ENCODE measurements at places on chromosomes 5 and 9.

GRCh38 chr9:127921557-127922120 is 4.8 kb upstream of the ST6GALNAC4 start:
- peak; percentile 76 for DNase-seq

GRCh38 chr9:22041775-22042174 is 32.7 kb upstream of the CDKN2B start:
- DNase-seq: no peak

DNA sequence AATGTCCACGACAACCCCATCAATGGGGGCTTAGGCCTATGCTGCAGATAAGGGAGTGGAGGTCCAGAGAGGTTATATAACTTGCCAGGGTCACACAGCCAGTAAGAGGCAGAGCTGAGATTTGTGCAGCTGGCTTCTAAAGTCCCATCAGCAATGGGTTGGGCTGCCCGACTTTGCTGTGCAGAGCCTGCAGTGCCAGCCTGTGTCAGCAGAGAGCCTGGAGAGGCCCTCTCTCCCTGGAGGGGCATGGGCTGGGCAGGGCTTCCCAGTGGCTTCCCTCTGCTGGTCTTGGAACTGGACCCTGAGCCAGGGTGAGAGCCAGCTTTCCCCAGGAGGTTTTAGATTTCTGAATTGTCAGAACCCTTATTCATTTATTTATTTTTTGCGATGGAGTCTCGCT is 77.2 kb upstream of the RAPGEF1 start:
- no peak for DNase-seq

- DNase-seq: no peak
Measured at GRCh38 chr5:74028406-74028805, 402.4 kb downstream of the ARHGEF28 start.

DNA sequence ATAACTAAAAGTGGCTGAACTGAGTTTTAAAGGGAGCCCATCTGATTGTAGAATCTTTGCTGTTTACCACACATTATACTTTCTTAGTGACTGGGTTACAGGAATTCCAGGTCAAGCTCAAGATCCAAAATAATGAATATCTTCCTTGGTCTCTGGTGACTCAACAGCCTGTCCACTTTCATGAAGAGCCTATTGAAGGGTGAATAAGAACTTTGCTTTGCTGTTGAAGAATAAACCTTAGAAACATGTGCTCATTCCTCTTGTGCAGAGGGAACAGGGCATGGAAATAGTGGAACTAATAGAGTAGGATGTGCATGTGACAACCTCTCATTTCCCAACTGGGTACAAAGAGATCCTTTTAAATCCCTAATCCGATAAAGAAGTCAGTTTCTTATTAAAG is 21.4 kb downstream of the ALDH1A1 start:
- no peak for DNase-seq

GRCh38 chr5:78660401-78660800 is 11.8 kb upstream of the LHFPL2 start:
- DNase-seq: no peak

DNA sequence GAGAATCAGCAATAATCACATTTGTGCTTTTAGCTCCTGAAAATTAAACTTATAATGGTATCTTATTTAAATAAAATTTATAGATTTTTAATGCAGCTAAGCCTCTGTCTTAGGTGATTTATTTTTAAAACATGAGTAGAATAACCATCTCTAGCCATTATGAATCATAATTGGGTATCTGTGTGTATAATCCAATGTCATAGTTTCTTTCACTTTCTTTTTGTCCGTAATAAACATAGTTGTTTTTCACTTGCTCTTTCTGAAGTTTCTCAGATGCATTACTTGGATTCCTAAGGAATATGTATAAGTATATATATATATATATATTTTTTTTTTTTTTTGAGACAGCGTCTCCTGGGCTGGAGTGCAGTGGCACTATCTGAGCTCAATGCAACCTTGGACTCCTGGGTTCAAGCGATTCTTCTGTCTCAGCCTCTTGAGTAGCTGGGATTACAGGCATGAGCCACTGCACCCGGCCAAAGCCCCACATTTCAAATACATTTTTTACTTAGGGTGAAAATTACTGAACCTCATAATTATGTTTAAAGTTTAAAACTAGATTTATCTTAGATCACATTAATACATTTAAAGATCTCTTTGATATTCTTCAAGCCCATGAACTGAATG is 377.1 kb downstream of the PRDM9 start:
- no peak for DNase-seq

DNA sequence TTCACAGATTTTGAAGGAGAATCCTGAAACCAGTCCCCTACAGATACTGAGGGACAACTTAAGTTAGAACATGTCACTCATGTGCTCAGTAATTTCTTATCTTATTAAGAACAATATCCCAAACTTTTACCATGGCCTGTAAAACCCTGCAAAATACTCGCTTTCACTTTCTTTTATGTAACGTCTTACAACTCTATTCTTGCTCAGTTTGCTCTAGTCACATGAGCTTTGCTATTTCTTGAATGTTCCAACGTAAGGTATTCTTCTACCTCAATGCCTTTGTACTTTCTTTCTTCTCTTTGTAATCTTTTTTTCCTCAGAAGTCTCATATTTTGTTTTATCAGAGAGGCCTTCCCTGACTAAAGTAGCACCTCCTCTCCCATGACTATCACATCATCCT is 14.1 kb downstream of the TMEM38B start:
- DNase-seq: peak; percentile 35

GRCh38 chr5:162248107-162248713 is 180.6 kb downstream of the GABRG2 start:
- DNase-seq: no peak

- no peak for DNase-seq
Measured at GRCh38 chr9:90290716-90291485, 351.7 kb downstream of the DIRAS2 start.

DNA sequence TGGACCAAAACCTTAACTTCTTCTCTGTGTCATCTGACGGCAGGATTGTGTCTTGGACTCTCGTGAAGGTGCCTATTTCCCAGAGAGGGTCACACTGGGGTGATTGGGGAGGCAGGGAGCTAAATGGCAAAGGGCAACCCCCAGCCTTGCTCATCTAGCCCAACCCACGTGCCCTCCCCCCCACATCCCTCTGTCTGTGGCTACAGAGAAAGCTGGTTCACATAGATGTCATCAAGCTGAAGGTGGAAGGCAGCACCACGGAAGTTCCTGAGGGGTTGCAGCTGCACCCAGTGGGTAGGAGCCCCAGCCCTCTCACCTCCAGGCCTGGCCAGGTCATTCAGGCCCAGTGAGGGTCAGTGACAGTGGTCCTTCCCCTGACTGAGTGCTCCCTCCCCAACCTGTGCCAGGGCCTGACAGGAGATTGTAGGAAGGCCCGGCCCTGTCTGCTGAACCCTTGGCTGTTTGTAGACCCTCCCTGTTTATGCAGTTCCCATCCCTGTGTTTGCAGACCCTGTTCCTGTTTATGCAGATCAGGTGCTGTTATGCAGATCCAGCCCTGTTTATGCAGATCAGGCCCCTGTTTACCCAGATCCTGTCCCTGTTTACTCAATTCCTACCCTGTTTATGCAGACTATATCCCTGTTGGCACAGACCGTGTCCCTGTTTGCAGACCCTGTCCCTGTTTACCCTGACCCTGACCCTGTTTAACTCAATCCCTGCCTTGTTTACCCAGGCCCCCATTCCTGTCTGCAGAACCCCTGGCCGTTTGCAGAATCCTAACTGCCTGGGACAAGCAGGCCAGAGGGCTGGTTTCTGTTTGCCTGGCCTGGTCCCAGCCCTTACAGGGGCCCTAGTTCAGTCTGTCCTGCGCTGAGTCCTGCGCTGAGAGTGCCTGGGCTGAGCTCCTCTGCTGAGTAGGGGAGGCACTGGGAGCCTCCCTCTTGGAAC is 10.4 kb downstream of the ENHO start:
- no peak for DNase-seq

DNA sequence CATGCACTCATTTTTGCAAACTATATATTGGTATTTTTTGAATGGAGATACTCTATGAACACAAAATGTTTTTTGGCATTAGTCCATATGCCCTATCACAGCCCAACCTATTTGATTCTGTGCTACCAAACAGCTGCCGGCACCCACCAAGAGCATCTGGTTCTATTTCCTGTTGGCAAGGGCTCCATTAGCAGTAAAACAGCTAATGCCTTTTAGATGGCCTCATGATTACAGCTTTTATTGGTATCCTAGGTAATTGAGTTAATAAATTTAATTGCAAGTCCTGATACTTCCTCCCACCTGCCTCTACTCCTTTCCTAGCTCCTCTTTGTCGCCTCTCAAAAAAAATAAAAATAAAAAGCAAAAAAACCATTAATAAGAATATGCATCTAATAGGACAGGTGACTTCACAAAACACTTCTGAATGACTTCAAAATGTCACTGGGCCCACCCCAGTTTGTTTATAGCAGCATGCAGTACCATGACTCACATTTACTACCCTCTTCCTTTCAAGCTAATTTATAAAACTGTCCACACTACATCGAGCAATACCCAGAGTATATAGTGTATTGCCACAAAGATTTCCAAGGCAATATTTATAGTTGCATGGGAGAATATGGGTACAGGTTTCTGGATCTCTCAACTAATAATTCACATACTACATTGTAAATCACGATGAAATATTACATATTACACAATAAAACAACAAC is 620.4 kb downstream of the SLCO4C1 start:
- DNase-seq: no peak

DNA sequence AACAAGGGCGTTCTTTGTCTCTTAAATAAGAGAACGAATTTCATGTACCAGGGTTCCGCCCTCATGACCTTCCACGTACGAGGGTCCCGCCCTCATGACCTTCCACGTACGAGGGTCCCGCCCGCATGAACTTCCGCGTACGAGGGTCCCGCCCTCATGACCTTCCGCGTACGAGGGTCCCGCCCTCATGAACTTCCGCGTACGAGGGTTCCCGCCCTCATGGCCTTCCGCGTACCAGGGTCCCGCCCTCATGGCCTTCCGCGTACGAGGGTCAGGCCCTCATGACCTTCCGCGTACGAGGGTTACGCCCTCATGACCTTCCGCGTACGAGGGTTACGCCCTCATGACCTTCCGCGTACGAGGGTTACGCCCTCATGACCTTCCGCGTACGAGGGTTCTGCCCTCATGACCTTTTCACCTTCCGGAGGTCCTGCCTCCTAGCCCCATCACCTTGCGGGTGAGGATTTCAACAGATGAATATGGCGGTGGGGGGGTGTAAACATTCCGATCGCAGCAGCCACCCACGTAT is 273.9 kb upstream of the ADAMTS16 start:
- DNase-seq: no peak

GRCh38 chr5:131281133-131281867 is 17.4 kb downstream of the CDC42SE2 start:
- DNase-seq: peak; percentile 90

DNA sequence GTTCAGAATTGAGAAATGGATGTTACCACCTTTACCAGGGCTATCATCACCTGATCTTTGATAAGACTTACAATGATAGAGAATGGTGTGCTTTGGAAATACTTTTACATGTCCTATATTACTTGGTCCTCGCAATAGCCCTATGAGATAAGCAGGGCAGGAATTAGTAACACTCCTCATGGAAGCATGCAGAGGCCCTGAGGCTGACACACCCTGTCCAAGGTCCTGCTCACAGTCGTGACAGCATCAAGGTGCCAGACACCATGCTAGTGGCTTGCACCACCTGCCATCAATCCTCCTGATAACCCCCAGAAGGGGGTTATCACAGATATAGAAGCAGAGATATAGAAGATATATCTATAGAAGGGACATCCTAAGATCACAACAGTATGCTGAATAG is 216.8 kb upstream of the TBC1D2 start:
- DNase-seq: no peak

DNA sequence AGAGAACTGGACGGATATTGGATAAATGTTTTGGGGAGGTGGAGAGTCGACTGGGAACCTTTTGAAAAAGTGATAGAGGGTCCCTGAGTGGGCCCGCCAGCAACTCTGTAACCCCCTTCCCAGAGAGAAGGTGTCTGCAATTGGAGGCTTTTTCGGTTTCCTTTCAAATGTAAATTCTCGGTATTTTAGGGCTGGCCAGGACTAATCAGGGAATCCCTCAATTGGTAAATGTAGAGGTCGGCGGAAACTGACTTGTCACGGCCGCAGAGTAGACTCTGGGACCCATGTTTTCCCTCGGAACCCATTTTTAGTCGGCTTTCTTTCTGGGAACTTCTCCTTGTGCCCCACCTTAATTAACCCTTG is 524 bp downstream of the CCNB1 start:
- DNase-seq: peak; percentile 24

- peak; percentile 78 for DNase-seq
Measured at GRCh38 chr9:35728041-35728971, 3.7 kb downstream of the TLN1 start.

DNA sequence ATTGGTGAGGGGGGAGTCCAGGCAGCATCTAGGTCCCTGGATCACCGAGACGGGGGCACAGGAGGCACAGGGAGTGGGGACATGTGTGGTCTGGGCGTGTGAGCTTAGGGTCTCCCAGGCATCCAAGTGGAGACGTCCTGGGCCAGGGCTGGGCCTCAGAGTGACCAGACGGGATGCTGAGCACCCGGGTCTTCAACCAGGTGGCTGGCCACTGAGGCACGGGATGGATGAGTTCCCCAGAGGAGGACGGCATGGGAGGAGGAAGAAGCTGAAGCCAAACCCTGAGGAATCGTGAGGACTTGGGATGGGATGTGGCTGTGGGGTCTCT is 88.0 kb downstream of the LMX1B start:
- DNase-seq: no peak

DNA sequence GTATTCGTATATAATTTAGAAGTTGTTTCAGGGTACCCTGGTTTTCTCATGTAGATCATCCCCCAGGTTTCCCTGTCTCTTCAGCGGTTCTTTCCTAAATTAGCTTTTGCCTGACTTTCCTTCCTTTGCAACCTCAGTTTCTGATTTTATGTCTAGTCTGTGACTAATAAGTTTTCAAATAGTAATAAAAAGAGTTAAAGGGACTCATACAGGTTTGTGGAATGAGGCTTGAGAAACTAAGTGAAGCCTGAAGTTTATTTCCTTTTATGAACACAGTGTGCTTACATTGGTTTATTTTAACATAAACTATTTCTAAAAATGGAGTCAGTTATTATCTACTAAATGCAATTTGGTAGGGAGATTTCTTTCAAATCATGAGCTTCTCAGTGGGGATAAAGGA is 96.8 kb downstream of the TRIO start:
- no peak for DNase-seq

DNA sequence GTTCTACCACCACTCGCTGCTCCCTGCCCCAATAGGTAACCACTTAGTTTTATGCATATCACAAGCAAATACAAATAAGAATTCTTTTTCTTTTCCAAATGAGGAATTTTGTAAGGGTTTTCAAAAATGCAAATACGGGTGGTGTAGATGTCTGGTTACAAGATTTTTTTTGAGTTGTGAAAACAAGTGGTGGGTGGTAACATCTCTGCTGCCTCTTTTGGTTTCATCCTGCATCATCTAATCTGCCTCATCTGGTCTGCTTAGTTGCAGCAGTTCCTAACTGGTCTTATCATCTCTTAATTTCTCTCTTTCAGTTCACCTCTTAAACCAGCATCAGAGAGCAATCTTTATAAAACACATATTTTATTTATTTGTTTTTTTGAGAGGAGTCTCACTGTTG is 5.3 kb downstream of the NFX1 start:
- DNase-seq: no peak

All from CD4-positive, CD25-positive, alpha-beta regulatory T cell (primary cell).